ENCODE measurements at places on chromosomes 1 and 21.
A peak's percentile ranks its signal among the peaks of the same experiment; 100 is the strongest.

DNA sequence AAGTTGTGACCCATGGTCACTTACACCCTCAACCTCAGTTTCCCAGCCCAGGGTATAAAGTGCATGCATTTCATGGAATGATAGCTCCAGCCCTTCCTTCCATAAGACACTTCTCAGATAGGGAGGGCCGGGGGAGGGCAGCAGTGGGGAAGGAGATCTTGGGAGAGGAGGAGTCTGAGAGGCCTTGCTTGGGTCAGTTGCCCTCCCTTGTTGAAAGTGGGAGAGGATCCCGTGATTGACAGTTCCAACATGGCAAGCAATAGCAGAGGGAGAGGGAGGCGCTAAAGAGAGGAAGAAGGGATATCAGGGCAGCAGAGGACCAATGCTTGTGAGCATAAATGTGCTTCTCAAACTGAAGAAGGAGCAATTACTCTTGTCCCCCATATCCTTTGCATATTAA lies 244.4 kb downstream of the CHRM3 start:
- DNase-seq, result no peak

DNA sequence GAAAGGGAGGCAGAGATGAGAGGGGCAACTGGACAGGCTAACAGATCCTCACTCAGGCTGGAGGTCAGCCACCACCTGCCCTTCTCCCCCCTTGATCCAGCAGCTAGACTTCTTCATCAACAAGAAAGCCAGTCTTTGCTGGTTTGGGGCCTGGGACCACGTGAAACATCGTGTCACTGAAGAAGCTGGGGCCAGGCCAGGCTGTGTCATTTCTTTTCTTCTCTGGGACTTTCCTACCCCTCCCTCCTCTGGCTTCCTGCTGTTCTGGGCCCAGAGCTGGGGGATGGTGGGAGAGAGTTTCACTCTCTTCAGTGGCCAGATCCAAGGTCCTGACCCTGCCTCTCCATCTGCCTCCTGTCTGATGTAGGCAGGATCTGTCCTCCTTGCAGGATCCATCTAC lies 18.1 kb upstream of the SLC26A9 start:
- peak; percentile 76 for DNase-seq

DNA sequence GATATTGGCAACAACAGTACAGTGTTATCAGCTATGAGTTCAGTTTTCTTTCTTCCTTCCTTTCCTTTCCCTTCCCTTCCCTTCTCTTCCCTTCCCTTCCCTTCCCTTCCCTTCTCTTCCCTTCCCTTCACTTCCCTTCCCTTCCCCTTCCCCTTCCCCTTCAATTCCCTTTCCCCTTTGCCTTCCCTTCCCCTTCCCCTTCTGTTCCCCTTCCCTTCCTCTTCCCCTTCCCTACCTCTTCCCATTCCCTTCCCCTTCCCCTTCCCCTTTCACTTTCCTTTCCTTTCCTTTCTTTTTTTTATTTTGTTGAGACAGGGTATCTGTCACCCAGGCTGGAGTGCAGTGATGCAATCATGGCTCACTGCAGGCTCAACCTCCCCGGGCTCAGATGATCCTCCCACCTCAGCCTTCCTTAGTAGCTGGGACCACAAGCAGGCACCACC lies 72.3 kb upstream of the CAPZB start:
- DNase-seq, result peak; percentile 21

DNA sequence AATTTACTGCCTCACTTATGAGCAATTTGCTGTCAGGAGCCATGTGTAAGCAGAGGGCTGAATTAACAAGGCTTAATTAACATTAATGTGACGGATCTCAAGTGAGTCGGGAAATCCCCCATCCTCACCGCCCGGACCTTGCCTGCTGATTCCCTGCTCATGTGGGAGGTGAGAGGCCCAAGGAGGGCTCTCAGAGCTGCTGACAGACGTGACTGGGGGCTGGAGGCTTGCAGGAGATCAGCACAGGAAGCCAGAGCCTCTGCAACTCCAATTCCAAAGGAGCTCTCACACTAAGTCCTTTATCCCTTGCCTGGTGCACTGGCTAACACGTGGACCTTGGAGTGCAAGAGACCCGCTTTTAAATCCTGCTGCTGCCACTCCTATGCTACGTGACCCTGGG lies 19.4 kb downstream of the LRP8 start:
- DNase-seq, result no peak

- no peak for DNase-seq
Observed at GRCh38 chr21:38444691-38445090, 53.6 kb downstream of the ERG start.

DNA sequence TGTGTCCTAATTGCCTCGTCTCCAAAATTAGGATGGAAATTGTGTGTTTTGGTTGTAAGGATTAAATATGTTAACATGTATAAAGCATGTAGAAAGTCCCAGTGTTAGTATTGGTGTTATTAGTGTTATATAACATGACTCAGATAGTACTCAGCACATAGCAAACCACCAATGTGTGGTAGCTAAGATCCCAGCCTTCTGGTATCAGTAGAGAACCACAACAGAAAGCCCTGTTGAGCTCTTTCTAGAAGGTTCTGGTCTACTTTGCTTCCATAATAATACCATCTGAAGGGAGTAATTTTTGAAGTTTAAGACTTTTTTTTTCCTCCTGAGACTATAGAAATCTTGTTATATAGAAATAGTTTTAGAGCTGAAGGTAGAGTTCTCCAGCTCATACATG lies 259.3 kb upstream of the SGIP1 start:
- peak; percentile 58 for DNase-seq

Measured in common myeloid progenitor, CD34-positive (primary cell).